Endothelial cell of umbilical vein (primary cell): ENCODE measurements at places on chromosomes 2 and 18. TPM values are rescaled to one million over a fixed set of nuclear protein-coding genes. Genes with fewer than 3 reads are reported as not detected.
A peak's percentile ranks its signal among the peaks of the same experiment; 100 is the strongest.

- DNase-seq = no peak
- peaks cover 56% of the 10 kb centered on the region for H3K4me1 ChIP-seq
- no peaks in the 10 kb centered on the region for H3K27me3 ChIP-seq
- no peaks in the 10 kb centered on the region for H3K36me3 ChIP-seq
These were observed 1.7 kb downstream of the SEPTIN2 start for GRCh38 chr2:241317391-241317790.

DNA sequence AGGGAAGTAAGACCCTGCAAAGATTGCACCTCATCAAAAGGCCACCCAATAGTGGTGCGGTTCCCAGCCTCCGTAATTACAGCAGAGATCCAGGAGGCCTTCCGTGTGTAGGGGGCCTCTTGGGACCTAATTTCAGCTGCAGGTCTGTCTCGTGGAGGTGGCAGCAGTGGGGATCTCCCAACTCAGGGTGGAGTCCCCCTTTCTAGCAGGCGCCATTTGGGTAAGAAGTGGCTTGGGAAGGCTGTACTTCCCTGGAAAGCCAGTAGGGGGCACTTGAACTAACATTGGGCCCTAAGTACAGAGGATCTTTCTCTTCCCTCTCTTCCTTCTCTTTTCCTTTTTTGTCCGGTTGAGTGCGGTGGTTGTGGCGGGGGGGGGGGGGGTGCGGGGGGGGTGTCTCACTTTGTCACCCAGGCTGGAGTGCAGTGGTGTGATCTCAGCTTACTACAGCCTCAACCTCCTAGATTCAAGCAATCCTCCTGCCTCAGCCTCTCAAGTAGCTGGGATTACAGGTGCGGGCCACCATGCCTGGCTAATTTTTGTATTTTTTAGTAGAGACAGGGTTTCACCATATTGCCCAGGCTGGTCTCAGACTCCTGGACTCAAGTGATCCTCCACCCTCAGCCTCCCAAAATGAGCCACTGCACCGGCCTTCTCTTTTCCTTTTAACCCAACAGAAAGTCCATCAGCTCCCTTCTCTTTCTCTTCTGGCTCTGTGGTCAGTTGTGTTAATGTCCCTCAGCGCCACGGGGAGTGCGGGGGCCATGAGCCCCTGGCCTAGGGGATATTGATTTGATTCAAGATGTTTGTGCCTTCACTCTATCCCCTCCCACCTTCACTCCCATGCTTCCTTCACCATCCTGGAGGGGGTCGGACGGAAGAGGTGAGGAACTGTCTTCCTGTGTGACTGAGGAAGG, 32.0 kb downstream of the CENPO start:
- peaks cover 9% of the 10 kb centered on the region for H3K36me3 ChIP-seq
- H3K4me1 ChIP-seq = peaks cover 20% of the 10 kb centered on the region
- peak overlapping the region; percentile 58 for H3K27ac ChIP-seq
- no peak overlapping the region for H3K4me3 ChIP-seq

DNA sequence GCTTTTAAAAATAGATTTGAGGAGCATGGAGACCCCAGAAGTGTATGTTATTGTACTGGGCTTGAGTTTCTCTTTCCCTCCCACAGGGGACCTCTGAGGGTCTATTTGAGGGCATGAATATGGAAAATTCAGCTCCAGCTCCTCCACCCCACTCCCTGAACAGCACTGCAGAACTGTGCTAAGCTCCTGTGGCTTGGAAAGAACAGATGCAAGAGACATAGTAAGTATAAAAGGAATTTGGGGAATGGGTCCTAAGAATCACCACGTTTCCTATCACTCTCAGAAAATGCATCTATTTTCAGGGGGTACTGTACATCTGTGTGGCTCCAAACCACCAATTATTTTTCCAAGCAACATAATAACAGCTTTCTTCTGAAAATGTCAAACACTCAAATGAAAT, 416.1 kb downstream of the ZNF521 start:
- H3K4me1 ChIP-seq = peaks cover 2% of the 10 kb centered on the region
- no peak for DNase-seq

The RGPD3 gene
- polyA plus RNA-seq = 0.02 and 0.04 TPM in 2 replicates

DNA sequence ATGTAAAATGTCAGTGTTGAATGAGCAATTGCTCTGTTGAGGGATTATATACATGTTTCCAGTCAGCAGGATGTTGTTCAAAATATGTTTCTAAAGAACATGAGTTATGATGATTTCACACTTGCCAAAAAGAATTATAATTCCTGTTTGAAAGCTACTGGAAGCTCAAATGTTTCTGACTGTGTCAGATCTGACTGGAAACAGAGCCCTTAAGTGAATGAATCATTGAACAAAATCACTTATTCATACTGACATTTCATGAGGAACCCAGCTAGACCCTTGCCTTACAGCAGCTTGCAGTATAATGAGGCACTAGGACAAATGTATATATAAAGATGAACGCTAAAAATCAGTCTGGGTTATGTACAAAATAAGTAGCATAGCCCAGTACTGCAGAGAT, 35.4 kb upstream of the ITGAV start:
- no peaks in the 10 kb centered on the region for H3K27me3 ChIP-seq
- peaks cover 6% of the 10 kb centered on the region for H3K4me1 ChIP-seq
- no peak overlapping the region for H3K27ac ChIP-seq
- no peaks in the 10 kb centered on the region for H3K36me3 ChIP-seq
- no peak overlapping the region for H3K4me3 ChIP-seq

GRCh38 chr2:100929147-100929546, 72.9 kb upstream of the RPL31 start:
- no peaks in the 10 kb centered on the region for H3K36me3 ChIP-seq
- H3K4me3 ChIP-seq = no peak overlapping the region
- peaks cover 17% of the 10 kb centered on the region for H3K4me1 ChIP-seq
- no peak overlapping the region for H3K27ac ChIP-seq

DNA sequence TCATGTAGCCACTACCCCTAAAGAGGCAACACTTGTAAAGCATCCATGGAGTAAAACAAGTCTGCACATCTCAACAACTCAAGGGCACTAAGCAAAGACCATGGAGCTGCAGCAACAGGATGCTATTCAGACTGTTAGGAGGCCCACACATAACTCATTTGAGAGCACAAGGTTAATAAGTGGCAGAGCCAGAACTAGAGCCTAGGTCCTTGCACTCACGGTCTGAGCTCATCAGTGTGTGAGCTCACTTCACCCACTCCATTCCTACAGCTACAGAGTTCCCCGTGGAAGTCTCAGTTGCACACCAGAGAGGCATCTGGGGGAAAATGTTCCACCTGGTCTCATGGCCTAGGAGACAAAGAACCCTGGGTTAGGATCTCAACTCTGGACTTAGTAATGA, 35.0 kb downstream of the TTC32 start:
- no peak overlapping the region for H3K27ac ChIP-seq
- no peak overlapping the region for H3K4me3 ChIP-seq

The NTSR2 gene
- polyA plus RNA-seq = not detected in 2 replicates

The GKN2 gene
- polyA plus RNA-seq = not detected in 2 replicates

DNA sequence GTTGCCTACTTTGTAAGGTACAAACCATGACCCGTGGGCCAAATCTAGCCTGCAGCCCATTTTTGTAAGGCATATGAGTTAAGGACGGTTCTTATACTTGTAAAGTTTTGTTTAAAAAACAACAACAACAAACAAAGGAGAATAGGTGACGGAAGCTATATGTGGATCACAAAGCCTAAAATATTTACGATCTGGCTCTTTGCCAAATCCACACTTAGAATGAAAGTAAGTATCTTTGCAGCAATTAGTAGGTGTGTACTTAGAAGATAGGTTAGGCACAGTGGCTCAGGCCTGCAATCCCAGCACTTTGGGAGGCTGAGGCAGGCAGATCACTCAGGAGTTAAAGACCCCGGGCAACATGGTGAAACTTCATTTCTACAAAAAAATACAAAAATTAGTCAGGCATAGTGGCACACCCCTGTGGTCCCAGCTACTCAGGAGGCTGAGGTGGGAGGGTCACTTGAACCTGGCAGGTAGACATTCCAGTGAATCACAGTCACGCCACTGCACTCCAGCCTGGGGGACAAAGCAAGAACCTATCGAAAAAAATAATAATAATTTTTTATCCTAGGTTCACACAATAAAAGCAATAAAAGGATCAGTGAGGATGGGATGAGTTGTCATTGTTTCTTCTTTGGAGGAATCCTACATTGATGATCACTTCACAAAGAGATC, 57.8 kb upstream of the CTAGE1 start:
- H3K27ac ChIP-seq = no peak overlapping the region
- DNase-seq = no peak
- H3K36me3 ChIP-seq = no peaks in the 10 kb centered on the region
- H3K27me3 ChIP-seq = no peaks in the 10 kb centered on the region
- peaks cover 18% of the 10 kb centered on the region for H3K4me1 ChIP-seq

The ANTXR1 gene
- 3.7 and 4.2 TPM in 2 replicates for polyA plus RNA-seq

- H3K4me1 ChIP-seq = peaks cover 5% of the 10 kb centered on the region
- no peaks in the 10 kb centered on the region for H3K27me3 ChIP-seq
- H3K36me3 ChIP-seq = no peaks in the 10 kb centered on the region
- peak; percentile 82 for DNase-seq
These were observed 70.3 kb upstream of the ZSWIM2 start for GRCh38 chr2:186919296-186919695.

The SPIRE1 gene
- polyA plus RNA-seq = 10.2 and 13.1 TPM in 2 replicates

GRCh38 chr2:80351231-80351630, 46.7 kb upstream of the LRRTM1 start:
- DNase-seq = no peak
- H3K36me3 ChIP-seq = no peaks in the 10 kb centered on the region
- H3K4me1 ChIP-seq = no peaks in the 10 kb centered on the region

DNA sequence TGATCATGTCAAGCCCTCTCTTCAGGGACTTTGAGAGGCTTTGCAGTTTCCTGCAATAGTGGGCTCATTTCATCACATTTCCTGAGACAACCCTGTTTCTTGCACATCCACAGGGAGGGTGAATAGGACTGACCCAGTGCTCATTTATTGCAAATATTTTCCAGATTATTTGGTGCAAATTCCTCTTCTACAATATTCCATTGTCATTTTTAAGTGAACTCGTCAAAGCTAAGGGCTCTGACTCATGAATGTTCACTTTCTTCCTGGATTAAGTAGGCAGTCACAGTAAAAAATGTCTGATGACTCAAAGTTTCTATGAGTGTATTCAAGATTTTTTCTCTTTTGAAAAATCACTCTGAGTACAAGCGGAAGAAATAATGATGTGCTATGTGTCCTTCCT, 225.5 kb upstream of the GALNT5 start:
- DNase-seq = peak; percentile 82
- peaks cover 9% of the 10 kb centered on the region for H3K4me1 ChIP-seq
- no peak overlapping the region for H3K4me3 ChIP-seq
- peak overlapping the region; percentile 50 for H3K27ac ChIP-seq

The PRKAG3 gene
- polyA plus RNA-seq = not detected in 2 replicates

The ANKRD30B gene
- polyA plus RNA-seq = not detected in 2 replicates

GRCh38 chr2:92073815-92074548, 2797.2 kb upstream of the TEKT4 start:
- no peaks in the 10 kb centered on the region for H3K4me1 ChIP-seq
- no peak for DNase-seq
- no peak overlapping the region for H3K4me3 ChIP-seq
- H3K27me3 ChIP-seq = no peaks in the 10 kb centered on the region
- H3K27ac ChIP-seq = no peak overlapping the region
- H3K36me3 ChIP-seq = no peaks in the 10 kb centered on the region
